ENCODE measurements at places on chromosomes 16 and 17.
A peak's percentile ranks its signal among the peaks of the same experiment; 100 is the strongest.

GRCh38 chr16:10136916-10137315, 45.3 kb downstream of the GRIN2A start:
- no peak for DNase-seq

DNA sequence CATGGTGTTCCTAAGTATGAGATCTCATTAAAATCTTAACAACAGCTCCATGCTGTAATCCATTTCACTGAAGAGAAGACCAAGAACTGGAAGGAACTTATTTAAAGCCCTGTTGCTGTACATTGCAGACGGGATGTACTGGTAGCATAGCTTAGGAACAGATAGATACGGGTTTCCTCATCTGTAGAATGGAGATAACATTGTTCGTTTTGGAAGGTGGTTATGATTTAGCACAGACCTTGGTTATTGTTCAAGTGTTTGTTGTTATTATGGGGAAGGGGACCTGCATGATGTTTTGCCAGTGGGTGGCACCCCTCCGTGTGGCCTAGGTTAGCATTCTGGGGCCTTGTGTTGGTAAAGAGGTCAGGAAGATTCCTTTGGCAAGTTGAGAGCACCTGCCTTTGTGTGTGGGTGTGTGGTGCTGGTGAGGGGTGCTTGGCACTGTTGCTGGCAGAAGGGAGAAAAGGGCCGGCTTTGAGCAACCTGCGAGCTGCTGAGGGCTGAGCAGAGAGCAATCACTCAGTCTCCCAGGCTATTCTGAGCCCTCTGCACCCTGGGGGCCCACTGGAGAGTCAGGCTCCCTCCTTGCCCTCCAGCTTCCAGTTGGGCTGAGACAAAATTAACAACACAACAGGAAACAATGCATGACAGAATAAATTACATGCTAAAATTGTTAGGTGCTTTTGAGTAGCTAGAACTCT, 2.3 kb downstream of the TAOK2 start:
- no peak for DNase-seq

DNA sequence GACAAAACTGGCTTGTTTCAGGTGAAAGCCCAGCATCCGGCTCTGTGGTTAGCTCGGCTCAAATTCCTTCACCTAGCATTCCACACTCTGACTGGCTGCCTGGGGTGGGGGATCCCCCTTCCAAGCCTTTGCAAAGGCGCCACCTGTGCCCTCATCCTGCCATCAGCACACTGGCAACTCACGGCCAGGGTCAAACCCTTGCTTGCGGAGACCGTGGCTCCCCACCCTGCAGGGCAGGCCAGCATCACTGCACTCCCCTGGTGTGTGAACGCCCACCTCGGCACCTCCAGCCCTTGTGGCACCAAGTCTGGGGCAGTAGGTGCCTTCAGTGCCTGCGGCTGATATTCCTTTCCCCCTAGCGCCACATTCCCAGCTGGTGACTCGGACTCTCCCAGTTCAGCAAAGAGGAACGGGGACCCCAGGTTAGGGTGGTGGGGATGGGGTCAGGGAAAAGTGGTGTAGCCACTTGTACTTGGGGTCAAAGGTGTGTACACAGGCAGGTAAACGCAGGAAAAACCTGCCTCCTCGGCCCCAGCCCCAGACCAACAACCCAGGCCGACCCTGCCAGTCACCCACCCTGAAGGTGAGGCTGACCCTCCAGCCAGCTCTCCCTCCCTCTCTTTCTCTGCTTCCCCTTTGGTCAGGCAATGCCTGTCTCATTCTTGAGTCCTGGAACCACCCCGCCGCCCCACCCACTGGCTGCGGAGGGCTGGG, 1.1 kb downstream of the FLII start:
- no peak for DNase-seq

GRCh38 chr16:11480634-11481033, 106.1 kb downstream of the LITAF start:
- DNase-seq: no peak

- DNase-seq: no peak
Observed at GRCh38 chr16:53775821-53776431, 72.0 kb downstream of the FTO start.

GRCh38 chr17:39144416-39144840, 7.0 kb downstream of the PLXDC1 start:
- no peak for DNase-seq

- no peak for DNase-seq
Observed at GRCh38 chr17:64115822-64116534, 14.0 kb downstream of the ERN1 start.

DNA sequence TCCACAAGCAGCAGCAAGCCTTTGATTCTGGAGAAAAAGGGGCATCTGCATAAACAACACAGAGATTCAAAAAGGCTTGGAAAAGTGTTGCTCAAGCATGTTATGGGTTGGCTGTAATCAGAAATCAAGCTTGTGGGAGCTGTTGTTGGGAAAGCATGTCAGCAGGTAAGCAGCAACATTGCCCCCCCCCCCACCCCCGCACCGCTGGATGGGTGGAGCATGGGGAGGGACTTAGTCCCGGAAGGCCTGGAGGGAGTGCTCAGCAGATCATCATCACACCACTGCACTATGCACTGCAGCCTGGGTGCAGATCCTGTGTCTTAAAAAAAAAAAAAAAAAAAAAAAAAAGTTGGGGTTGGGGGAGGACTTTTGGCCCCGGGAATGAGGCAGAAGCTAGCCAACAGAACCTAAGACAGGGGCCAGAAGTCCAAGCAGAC, 16.8 kb upstream of the AKAP1 start:
- no peak for DNase-seq

DNA sequence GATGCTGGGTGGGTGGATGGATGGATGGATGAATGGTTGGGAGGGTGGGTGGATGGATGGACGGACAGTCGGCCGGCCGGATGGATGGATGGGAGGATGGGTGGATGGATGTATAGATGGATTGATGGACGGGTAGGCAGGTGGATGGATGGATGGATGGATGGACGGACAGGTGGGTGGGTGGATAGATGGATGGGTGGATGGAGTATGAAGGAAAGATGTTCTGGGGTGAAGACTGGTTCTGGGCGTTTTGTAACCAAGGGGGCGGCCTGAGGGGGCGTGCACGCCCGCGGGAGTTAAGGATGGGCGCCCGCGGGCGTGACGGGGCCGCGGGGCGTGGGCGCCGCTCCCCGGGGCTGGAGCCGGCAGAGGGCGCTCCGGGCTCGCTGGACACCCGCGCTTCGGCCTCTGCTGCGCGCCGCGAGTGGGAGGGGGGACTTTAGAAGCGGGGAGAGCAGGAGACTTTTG, at the start of gene NECAB2:
Gene NECAB2, plus strand, starts transcription at position 407 of the 468 bp plus-strand sequence. CDS start 405 bp downstream, outside the sequence.
- no peak for DNase-seq

GRCh38 chr17:41687828-41688640, 651 bp upstream of the EIF1 start:
- peak; percentile 35 for DNase-seq

- no peak for DNase-seq
Observed at GRCh38 chr16:13109171-13109570, 207.8 kb downstream of the SHISA9 start.

DNA sequence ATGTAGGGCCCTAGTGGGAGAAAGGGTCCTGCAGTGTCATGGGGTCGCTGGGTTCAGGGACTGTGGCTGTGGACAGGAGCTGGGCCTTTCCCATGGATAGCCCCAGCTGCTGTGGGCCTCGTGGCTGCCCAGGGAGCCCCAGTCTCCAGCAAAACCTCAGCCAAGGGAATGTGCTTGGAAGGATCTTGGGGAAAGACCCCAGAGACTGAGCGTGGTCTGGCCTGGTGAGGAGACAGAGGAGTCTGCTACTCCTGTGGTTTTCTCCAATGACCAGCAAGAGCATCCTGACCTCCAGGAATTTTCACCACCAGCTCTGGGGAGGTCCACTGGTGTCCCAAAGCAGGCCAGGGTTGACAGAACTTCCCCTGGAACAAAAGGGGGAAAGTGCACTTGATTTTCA, 42.3 kb downstream of the RNF112 start:
- no peak for DNase-seq

DNA sequence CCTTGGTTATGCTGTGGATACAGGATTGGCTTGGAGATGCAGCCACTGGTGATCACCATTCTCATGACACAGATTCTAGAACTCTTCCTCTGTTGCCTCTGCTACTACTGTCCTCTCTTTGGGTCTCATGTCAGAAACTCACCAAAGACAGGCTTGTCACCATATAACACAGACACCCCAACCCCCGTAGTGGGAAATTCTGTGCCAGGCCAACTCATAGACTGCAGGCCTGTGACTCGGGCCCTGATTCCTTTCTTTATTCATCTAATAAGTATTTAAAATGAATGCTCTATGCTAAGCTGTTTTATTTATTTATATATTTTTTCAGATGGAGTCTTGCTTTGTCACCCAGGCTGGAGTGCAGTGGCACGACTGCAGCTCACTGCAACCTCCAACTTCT, 9.5 kb downstream of the CYB5D2 start:
- DNase-seq: no peak

GRCh38 chr16:14486520-14487303, 143.3 kb downstream of the PARN start:
- DNase-seq: no peak

GRCh38 chr17:44199553-44200477, at the start of gene ATXN7L3:
TSS of gene ATXN7L3 (minus strand) at chr17:44199884. CDS start at chr17:44198070, 1,814 bp downstream.
- DNase-seq: peak; percentile 99
